Osteocyte (in vitro differentiated cells): ENCODE measurements at places on chromosomes 3 and 15. TPM values are rescaled to one million over a fixed set of nuclear protein-coding genes. Genes with fewer than 3 reads are reported as not detected.

DNA sequence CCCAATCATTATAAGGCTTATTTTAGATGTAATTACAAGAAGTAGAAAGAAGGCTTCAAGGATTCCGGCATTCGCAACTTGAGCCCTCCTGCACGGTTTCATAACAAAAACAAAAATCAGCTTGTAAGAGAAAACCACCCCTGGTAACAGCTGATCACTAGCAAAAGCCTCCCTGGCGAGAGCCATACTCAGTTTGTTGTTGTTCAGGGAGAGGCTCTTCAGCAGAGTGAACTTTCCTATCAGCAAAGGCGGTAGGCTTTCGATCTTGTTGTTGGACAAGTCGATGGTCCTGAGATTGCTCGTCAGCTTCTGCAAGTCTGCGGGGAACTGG, 710 bp downstream of the LRRC57 start:
- peak overlapping the region; percentile 98 for H3K27ac ChIP-seq
- H3K4me1 ChIP-seq: peaks cover 29% of the 10 kb centered on the region
- H3K4me3 ChIP-seq: peak overlapping the region; percentile 95
- H3K36me3 ChIP-seq: peaks cover 14% of the 10 kb centered on the region
- no peaks in the 10 kb centered on the region for H3K27me3 ChIP-seq

HCLS1 gene
- 0.57 TPM in 1 of 2 replicates, not detected in the other for total RNA-seq

GP9 gene
- total RNA-seq: not detected in 2 replicates

POC1A gene
- total RNA-seq: 4.9 and 5.1 TPM in 2 replicates

DNA sequence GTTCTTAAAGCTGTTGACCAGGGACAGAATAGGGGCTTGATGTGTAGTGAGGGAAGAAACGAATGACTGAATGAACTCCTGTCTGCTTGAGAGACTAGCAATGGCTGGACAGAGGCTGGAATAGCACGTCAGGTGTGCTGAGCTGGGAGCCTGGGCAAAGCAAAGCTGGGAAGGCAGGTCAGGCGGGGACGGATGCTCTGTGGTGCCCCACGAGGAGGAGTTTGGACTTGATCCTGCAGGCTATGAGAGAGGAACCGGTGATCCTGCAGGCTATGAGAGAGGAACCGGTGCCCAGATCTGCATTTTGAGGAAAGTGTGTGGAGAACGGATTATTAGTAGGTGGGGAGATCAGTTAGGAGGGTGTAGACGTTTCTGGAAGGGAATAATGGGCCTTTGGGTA, 31.3 kb upstream of the PSTPIP1 start:
- H3K27ac ChIP-seq: no peak overlapping the region
- H3K4me1 ChIP-seq: peaks cover 9% of the 10 kb centered on the region
- no peak overlapping the region for H3K4me3 ChIP-seq
- no peaks in the 10 kb centered on the region for H3K36me3 ChIP-seq
- peak; percentile 73 for DNase-seq

PDHB gene
- 85.5 and 89.0 TPM in 2 replicates for total RNA-seq

DNA sequence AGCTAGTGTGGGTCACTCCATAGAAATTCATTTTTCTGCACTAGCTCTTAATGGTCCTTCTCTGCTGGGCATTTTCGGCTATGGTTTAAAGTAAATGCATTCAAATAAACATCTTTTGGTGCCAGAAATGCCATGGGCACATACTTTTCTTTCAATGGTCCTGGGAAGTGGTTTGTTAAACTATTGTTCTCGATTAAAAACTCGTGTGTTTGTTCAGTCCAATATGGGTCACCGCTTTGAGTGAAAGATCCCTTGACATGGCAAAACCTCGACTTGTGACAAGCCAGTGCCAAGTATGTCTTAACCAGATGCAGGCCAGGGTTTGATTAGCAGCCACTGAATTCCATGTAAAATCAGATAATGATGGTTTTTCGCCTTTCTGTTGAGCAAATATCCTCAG, 331.9 kb upstream of the WNT5A start:
- H3K27me3 ChIP-seq: peaks cover 29% of the 10 kb centered on the region
- H3K4me1 ChIP-seq: no peaks in the 10 kb centered on the region
- H3K27ac ChIP-seq: no peak overlapping the region
- DNase-seq: no peak

TRH gene
- total RNA-seq: not detected in 2 replicates

GRCh38 chr3:32888739-32889138, 62.7 kb upstream of the CCR4 start:
- H3K27me3 ChIP-seq: peaks cover 10% of the 10 kb centered on the region
- no peaks in the 10 kb centered on the region for H3K36me3 ChIP-seq
- DNase-seq: no peak
- H3K27ac ChIP-seq: no peak overlapping the region
- no peak overlapping the region for H3K4me3 ChIP-seq

ITPKA gene
- not detected in 2 replicates for total RNA-seq

GRCh38 chr3:33030802-33031201, 66.1 kb downstream of the GLB1 start:
- no peak overlapping the region for H3K4me3 ChIP-seq
- no peak overlapping the region for H3K27ac ChIP-seq
- peaks cover 7% of the 10 kb centered on the region for H3K4me1 ChIP-seq
- no peak for DNase-seq
- H3K27me3 ChIP-seq: no peaks in the 10 kb centered on the region

GRCh38 chr15:40870716-40871115, 3.3 kb downstream of the RHOV start:
- no peak overlapping the region for H3K4me3 ChIP-seq
- no peak for DNase-seq

DNA sequence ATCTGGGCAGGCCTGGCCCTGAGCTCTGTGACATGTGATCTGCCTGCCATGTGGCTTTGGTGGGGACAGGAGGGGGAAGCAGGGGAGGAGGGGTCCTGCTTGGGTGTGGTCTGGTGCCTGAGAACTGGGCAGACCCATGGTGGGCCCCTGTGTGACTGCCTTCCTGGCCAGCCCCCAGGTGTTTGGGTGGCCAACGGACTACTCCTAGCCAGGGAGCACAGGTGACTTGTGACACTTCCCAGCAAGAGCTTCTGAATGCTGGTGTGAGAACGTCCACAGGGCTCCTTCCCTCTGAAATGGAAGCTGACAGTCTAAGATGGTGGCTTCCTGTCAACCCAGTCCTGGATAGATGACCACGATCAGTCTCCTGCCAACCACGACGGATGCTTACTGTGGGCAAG, 136.1 kb upstream of the MEF2A start:
- peaks cover 35% of the 10 kb centered on the region for H3K4me1 ChIP-seq
- H3K4me3 ChIP-seq: no peak overlapping the region
- DNase-seq: no peak
- no peak overlapping the region for H3K27ac ChIP-seq

- H3K4me1 ChIP-seq: peaks cover 3% of the 10 kb centered on the region
- H3K4me3 ChIP-seq: no peak overlapping the region
- no peaks in the 10 kb centered on the region for H3K36me3 ChIP-seq
- no peak overlapping the region for H3K27ac ChIP-seq
Measured at GRCh38 chr3:48194446-48195071, 6.3 kb upstream of the CDC25A start.

DNA sequence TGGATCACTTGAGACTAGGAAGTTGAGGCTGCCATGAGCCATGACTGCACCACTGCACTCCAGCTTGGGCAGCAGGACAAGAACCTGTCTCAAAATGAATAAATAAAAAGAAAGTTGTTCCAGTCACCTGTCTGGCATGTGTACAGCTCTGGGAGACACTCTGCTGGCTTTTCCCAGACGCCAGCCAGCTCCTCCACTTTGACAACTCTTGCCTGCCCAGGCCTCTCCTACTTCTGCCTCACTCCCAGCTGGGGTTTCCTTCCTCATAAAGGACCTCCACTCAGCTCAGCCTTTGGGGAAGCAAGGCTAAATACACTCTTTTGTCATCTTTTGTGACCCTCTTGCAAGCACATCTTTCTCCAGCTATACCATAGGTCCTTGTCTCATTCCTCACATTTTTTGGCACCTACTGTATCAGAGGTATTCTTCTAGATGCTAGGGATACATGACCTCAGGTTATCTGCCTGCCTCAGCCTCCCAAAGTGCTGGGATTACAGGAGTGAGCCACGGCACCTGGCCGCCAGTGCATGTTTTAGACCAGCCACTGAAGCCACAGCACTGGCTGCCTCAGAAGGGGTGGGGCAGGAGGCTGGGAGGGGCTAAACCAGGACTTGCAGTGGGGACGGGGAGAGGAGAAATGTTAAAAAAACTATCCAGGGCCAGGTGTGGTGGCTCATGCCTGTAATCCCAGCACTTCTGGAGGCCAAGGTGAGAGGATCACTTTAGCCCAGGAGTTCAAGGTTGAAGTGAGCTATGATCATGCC, 10.0 kb upstream of the ELP6 start:
- H3K27me3 ChIP-seq: no peaks in the 10 kb centered on the region
- H3K4me1 ChIP-seq: peaks cover 6% of the 10 kb centered on the region
- no peak overlapping the region for H3K4me3 ChIP-seq
- DNase-seq: no peak

GRCh38 chr15:68620721-68621527, 42.1 kb downstream of the CORO2B start:
- peak overlapping the region; percentile 93 for H3K27ac ChIP-seq
- H3K36me3 ChIP-seq: no peaks in the 10 kb centered on the region
- peaks cover 45% of the 10 kb centered on the region for H3K4me1 ChIP-seq
- peak; percentile 92 for DNase-seq

GRCh38 chr15:30990036-30990435, 1.4 kb downstream of the MTMR10 start:
- no peaks in the 10 kb centered on the region for H3K27me3 ChIP-seq
- H3K4me1 ChIP-seq: peaks cover 20% of the 10 kb centered on the region
- peak overlapping the region; percentile 96 for H3K4me3 ChIP-seq
- H3K36me3 ChIP-seq: peaks cover 6% of the 10 kb centered on the region
- DNase-seq: no peak

GRCh38 chr3:2861920-2862319, 248.3 kb downstream of the IL5RA start:
- no peaks in the 10 kb centered on the region for H3K4me1 ChIP-seq
- H3K4me3 ChIP-seq: no peak overlapping the region
- DNase-seq: no peak
- H3K27me3 ChIP-seq: no peaks in the 10 kb centered on the region

GRCh38 chr3:151075869-151076562, 9.4 kb upstream of the MED12L start:
- DNase-seq: no peak
- no peak overlapping the region for H3K4me3 ChIP-seq
- H3K36me3 ChIP-seq: no peaks in the 10 kb centered on the region

GRCh38 chr15:52417521-52417920, 111.2 kb downstream of the MYO5A start:
- no peak overlapping the region for H3K27ac ChIP-seq
- H3K4me1 ChIP-seq: no peaks in the 10 kb centered on the region
- H3K36me3 ChIP-seq: peaks cover 15% of the 10 kb centered on the region

GRCh38 chr3:70863049-70863448, 550.6 kb upstream of the MDFIC2 start:
- peak overlapping the region; percentile 79 for H3K27ac ChIP-seq
- peaks cover 7% of the 10 kb centered on the region for H3K36me3 ChIP-seq
- no peak overlapping the region for H3K4me3 ChIP-seq
- peaks cover 33% of the 10 kb centered on the region for H3K4me1 ChIP-seq

DNA sequence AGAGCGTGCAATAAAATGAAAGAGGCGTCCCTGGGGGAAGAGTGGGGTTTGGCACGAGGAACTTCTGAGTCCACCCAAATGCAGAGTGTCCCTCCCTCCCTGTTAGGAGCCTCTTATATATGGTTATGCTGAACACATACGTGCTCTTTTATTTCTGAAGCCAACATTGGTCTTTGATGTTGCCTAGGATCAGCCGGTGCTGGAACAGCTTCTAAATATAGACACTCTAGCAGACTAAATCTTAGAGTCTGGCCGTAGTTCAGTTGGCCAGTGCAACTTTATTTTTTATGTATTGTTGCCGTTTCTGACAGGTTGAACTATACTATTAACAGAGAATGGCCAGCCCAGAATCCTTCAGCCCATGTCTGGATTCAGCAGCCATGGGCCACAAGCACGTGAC, 128.7 kb downstream of the GHSR start:
- H3K4me1 ChIP-seq: peaks cover 59% of the 10 kb centered on the region
- peak overlapping the region; percentile 82 for H3K27ac ChIP-seq
- no peak for DNase-seq
- H3K4me3 ChIP-seq: no peak overlapping the region
- H3K36me3 ChIP-seq: peaks cover 59% of the 10 kb centered on the region
- H3K27me3 ChIP-seq: no peaks in the 10 kb centered on the region

DNA sequence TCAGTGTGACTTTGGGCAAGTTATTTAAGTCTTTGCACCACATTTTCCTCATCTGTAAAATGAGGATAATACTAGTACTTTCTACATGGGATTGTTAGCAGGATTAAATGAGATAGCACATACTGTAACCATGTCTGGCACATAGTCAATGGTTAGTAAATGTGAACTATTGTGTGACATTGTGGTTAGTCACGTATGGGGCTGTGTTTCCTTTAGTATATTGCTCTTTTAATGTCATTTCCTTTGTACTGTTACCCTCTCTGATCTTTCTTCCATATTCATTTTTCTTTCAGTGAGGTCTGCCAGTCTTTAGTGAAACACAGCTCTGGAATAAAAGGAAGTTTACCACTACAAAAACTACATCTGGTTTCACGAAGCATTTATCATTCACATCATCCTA, 21.4 kb downstream of the OPA1 start:
- H3K27ac ChIP-seq: no peak overlapping the region
- peaks cover 1% of the 10 kb centered on the region for H3K4me1 ChIP-seq
- no peak overlapping the region for H3K4me3 ChIP-seq
- DNase-seq: no peak

DNA sequence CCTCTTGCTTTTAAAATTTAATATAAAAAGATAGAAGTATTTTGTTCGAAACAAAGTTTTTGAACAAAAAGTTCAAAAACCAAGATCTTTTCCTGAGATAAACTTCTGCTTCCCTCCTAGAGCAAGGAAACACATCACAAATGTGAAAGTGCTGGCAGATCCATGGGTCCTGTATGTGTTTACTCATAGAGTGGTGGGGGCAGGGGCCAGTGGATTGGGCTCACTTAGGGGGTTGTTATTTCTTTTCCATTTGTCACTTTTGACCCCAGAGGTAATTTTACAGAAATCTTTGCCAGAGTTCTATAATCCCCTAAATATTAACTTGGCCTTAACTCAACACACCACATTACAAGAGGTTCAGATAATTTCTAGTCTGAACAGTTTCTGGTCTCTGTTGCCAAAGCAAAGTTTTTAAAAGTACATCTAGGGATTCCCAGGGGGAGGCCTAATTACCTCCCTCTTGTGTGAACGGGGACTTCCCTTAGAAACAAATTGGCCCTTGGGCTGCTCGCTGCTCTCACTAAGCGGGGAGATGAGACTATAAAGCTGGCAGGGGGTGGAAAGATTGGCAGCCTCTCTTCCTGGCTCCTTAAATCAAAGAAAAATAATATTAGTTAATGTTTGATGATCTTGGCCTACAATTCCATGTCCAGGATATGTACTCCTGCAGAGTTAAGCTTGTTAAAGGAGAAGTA, 66.8 kb upstream of the PTX3 start:
- no peak overlapping the region for H3K4me3 ChIP-seq
- H3K4me1 ChIP-seq: peaks cover 40% of the 10 kb centered on the region
- H3K27ac ChIP-seq: peak overlapping the region; percentile 82
- DNase-seq: no peak
- no peaks in the 10 kb centered on the region for H3K36me3 ChIP-seq
- no peaks in the 10 kb centered on the region for H3K27me3 ChIP-seq
